ENCODE measurements at places on chromosomes 5 and 9.

GRCh38 chr9:36746415-36746814 is 173.7 kb downstream of the MELK start:
- no peak for DNase-seq

GRCh38 chr5:141680751-141681201 is 1.3 kb downstream of the ARAP3 start:
- DNase-seq: peak; percentile 42

DNA sequence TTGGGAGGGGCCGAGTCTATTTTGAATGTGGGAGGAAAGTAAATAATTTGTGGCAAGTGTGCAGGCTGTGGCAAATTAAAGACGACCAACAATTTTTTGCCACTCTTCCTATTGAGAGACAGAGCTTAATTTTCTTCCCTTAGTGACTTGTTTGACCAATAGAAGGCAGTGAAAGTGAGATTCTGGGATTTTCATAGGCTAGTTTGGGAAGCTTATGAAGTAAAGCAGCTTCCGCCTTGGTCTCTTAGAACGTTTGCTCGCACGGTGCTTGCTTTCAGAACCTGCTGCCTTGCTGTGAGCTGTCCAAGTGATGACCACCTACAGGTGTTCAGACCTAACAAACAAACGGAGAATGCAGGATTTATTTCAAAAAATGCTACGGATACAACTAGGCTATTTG is 6.7 kb upstream of the OR1N2 start:
- DNase-seq: no peak

- no peak for DNase-seq
Measured at GRCh38 chr9:71812385-71812784, 44.1 kb upstream of the CEMIP2 start.

DNA sequence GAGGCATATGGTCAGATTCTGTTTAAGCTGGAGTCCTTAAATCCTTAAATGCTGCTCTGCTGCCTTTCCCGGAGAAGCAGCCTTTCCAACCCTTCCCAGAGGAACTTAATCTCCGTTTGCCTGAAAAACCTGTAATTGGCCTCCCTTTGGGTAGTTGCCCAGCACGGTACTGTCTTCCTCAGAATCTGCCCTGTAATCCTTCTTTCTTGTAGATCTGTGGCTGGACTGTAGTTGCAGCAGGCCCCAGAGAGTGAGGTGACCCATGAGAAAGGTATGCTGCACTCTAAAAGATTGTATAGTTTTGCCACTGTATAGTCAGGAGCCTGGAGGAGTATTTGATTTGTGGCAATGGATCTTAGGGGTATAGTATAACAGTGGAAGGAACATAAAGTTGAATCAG is 11.7 kb downstream of the SPIN1 start:
- DNase-seq: peak; percentile 64

- no peak for DNase-seq
Measured at GRCh38 chr9:8252445-8252844, 452.9 kb upstream of the DMAC1 start.

- DNase-seq: peak; percentile 62
Measured at GRCh38 chr5:93583768-93584595, 960 bp downstream of the NR2F1 start.

DNA sequence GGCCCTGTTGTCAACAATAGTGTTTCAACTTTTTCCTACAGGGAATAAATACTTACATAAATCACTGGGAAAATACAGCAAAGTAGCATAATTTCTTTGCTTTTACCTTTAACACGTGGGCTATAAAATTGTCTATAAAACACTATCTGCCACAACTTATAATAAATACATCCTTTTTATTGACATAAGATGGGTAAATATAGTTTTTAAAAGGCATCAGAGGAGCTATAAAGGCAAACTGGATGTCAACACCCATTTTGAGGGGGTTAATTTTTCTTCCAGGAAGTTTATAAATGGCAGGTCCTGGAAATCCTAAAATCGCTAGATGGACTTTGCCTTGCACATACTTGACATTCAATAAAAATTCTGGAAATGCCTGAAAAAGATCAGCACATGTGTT is 358.0 kb downstream of the PDE4D start:
- no peak for DNase-seq

DNA sequence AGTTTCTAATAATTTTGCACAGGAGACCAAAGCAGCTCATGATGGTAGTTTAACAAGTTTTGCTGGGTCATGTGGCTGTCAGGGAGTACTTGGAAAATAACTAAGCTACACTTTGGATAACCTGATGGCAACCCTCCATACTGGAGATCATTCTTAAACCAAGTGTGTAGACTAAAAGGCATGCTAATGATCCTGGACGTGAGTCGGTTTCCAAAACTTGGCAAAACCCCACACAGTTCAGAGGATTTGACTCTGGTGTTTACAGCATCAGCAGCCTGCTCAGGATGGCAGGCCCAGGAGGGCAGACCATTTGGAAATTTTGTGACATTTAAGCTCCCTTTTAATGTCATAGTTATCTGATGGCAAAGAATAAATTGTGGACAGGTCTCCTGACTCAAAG is 196.5 kb upstream of the EFNA5 start:
- DNase-seq: no peak

DNA sequence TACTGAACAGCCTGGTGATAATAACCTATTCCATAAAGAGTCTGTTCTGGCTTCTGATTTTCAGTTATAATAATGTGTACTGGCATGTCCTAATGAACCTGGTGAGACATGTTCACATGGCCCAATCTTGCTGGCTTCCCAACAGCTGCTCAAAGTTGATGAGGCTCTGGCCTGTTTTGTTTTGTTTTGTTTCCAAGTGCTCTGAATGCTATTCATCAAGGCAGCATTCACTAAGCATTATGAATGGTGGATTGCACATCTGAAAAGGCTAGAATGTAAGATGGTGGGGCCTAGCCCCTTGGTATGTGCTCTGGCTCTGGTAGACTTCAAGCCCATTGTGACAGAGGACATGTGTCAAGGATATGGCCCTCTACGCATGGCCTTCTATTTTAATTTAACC is 388.5 kb downstream of the PSAT1 start:
- peak; percentile 73 for DNase-seq

GRCh38 chr5:149641000-149641576 is 59.8 kb downstream of the ARHGEF37 start:
- no peak for DNase-seq

- peak; percentile 49 for DNase-seq
Measured at GRCh38 chr5:149493316-149493715, 57.9 kb downstream of the CSNK1A1 start.

GRCh38 chr9:113462781-113463286 is 693 bp upstream of the RGS3 start:
- no peak for DNase-seq

DNA sequence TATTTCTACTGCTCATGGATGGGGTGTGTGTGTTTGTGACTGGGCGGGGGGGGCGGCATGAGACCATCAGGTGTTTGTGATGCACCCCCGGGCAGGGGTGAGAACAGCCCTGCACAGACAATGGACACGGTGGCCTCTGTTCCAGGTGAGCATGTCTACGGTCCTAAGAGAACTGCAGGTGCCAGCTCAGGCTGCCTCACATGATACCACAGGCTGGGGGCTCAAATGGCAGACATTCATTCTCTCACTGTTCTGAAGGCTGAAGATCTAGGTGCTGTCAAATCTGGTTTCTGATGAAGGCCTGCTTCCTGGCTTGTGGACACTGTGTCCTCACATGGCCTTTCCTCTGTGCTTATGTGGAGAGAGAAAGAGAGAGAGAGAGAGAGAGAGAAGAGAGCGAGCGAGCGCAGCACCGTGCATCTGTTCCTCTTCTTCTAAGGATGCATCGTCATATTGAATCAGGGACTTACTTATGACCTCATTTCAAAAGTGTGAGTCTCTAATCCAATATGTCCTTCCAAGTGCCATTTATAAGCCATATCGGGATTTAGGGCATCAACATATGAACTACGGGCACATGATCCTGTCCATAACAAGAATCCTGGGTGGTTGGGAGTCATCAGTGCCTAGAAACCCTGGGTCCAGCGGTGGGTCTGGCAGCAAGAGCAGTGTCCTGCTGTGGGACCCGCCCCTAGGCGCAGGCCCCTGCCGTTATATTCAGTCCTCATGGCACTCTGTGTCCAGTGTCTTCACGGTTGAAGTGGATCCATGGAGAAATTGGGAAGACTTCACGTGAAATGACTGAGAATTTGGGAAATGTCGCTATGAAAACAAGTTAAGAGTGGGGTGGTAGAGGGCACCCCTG is 42.5 kb downstream of the NXNL2 start:
- no peak for DNase-seq

DNA sequence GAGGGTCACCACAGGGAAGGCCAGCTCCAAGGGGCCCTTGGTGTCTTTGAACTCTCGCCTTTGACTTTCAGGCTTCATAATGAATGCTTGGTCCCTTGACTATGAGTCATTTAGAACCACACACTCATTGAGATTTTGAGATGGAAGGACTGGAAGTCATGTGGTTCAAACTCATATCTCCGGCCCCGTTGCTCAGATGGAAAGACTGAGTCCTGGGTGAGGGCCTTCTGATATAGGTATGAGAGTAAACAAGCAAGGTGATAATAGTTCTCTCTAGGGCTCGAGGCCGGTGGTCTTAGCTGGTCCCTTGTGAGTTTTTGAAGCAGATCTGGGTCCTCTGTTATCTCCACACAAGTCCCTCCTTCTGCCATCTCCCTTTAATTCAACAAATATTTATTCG is 210.6 kb downstream of the PAX5 start:
- DNase-seq: no peak

DNA sequence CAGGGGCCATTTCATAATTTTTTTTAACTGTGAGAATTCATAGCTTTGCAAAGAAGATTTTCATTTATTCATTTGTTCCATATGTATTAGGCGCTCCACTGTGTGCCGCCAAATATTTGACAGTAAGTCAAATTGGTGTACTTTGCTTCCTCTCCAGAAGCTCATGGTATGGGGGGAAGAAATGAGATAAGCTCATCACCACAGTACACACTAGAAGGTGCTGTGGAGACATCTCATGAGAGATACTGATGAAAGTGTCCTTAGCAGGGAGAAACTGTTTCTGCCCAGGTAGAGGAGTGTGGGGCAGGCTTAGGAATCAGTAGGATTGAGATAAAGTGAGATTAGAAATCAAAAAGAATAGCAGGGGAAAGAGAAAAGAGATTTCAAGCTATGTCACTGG is 136.2 kb downstream of the CDH6 start:
- no peak for DNase-seq

- peak; percentile 2 for DNase-seq
Measured at GRCh38 chr5:8720506-8720905, 825.4 kb downstream of the SEMA5A start.

DNA sequence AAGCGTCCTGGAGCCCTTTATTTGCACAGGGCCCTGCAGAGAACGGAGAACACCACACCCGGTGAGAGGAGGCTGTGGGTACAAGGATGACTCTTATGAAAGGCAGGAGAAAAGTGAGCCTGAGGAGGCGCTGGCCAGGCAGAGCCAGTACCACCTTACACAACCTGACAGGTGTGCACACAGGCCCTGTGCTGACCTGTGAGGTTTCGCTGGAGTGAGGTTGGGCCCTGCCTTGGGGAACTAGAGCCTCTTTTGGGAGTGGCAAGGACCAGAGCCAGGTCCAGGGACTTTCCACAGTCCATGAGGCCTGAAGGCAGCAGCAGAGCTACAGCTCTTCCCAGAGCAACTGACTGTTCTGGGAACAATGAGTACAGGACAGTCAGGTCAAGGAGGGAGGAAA is 3.1 kb downstream of the SRD5A1 start:
- DNase-seq: peak; percentile 97

DNA sequence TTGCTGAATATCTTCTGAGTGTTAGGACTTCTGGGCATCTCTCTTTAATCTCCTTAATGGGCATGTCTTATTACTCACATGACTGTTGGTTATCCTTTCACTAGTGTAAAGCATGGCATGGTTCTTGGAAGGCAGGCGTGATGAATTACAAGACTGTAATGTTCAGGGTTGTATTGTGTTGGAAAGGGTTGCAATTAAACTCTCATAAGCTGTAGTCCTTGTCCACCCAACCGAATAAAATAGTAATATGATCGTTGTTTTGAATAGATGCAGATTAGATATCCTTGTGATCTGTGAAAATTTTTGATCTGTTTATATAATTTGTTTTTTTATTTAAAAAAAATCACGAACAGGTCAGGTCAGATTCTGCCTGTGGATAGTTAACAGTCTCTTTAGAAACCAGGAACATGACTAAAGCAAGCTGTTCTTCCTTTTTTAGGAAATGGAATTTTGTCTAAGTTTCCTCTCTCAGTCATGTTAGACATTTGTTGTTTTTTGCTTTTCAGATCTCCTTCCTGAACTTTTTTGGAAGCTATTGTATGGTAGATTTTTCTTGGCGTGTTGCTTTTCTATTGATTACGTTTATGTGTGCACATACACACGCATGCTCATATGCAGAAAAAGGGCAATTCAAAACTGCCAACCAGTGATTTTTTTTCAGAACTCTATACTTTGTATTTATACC is 121.8 kb downstream of the ARHGEF28 start:
- DNase-seq: no peak

All from epithelial cell of esophagus (primary cell).